ENCODE measurements at places on chromosomes 5 and 9.
A peak's percentile ranks its signal among the peaks of the same experiment; 100 is the strongest.

- no peak for DNase-seq
These were observed 657.9 kb upstream of the ST8SIA4 start for GRCh38 chr5:101561018-101561417.

GRCh38 chr5:129664336-129664937, 83.5 kb upstream of the MINAR2 start:
- peak; percentile 36 for DNase-seq

DNA sequence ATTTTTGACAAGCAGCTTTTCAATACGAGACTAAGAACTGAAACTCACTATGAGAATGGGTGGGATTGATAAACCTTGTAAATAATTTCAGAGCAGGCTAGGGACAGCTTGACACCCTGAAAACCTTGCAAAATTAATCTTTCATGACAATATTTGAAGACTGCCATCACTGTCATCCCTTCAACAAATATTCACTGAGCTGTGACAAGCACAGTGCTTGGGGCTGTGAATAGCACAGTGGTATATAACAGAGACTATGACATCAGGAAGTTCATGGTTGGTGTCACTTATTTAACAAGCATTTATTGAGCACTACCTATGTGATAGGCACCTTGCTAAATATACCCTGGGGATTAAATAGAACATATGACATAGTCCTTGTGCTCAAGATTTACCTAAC, 741.0 kb upstream of the RIOK2 start:
- no peak for DNase-seq

- DNase-seq = no peak
These were observed 707 bp upstream of the ZFYVE16 start for GRCh38 chr5:80406980-80407734.

GRCh38 chr5:167511-167910, 23.8 kb upstream of the LRRC14B start:
- DNase-seq = no peak

GRCh38 chr5:9623661-9624060, 6.5 kb downstream of the TAS2R1 start:
- DNase-seq = no peak

- no peak for DNase-seq
These were observed 185.3 kb upstream of the WWC1 start for GRCh38 chr5:168106008-168106761.
